Stimulated activated CD4-positive, alpha-beta T cell treated with anti-CD3 and anti-CD28 coated beads, Interleukin-1b, Interleukin-23, amount 100 ng/mL, for 1 hour (primary cell): ENCODE measurements at places on chromosomes 5 and 9.

DNA sequence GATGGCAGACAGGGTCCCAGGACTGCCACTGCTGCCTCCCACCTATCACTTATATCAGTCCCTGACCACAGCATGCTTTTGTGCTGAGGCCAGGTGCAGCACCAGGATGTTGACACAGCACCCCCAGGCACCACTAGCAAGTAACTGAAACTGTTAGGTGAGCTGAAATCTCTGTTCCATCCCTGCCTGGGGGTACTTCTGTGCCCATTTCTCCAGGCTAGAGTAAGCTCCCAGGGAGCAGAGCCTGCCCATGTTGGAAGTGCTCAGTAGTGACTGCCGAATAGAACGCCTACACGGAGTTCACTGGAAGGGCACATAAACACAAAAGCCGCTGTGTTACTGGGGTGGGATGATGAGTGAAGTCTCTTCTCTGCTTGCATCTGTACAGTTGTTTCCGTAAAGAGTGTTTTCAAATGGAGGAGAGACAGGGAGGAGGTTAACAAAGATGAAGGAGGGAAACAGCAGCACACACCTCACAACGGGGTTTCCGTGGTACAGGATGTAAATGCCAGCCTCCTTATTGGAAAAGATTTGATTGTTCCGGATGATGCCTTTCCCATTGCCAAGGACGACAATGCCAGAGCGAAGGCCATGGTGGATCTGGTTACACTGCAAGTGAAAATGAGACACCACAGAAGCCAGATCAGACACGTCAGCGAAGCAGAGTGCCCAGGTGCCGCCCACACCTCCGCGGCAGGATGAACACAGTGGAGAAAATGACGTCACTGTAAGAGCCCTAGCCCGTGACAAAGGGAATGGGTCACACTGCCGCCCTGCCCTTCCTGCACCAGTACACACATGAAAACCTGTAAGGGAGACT, 43.1 kb downstream of the POLR1E start:
- peak; percentile 53 for DNase-seq

- no peak for DNase-seq
These were observed 42.7 kb downstream of the SUSD1 start for GRCh38 chr9:112132356-112132755.

DNA sequence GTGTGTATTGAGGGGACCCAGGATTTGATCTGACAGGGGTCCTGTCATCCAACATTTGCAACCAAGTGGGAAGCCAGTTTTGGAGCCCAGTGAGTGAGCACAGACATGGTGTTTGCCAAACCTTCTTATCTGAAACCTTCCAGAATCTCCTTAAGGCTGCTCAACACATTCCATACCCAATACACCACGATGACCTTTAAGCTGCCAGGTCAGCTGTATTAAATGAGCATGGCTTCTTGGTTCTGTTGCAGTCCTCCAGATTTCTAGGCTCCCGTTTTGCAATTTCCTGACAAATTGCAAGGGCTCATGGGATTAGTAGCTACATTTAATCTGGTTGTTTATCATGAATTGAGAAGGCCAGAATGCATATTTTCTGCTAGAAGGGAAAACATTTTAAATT, 124.2 kb upstream of the ATP10B start:
- no peak for DNase-seq

GRCh38 chr9:124505006-124505900, 1.9 kb downstream of the NR5A1 start:
- DNase-seq: no peak

- DNase-seq: no peak
These were observed 206.0 kb downstream of the NFIB start for GRCh38 chr9:14107977-14108376.

GRCh38 chr5:132134384-132134783, 60.8 kb downstream of the CSF2 start:
- no peak for DNase-seq

DNA sequence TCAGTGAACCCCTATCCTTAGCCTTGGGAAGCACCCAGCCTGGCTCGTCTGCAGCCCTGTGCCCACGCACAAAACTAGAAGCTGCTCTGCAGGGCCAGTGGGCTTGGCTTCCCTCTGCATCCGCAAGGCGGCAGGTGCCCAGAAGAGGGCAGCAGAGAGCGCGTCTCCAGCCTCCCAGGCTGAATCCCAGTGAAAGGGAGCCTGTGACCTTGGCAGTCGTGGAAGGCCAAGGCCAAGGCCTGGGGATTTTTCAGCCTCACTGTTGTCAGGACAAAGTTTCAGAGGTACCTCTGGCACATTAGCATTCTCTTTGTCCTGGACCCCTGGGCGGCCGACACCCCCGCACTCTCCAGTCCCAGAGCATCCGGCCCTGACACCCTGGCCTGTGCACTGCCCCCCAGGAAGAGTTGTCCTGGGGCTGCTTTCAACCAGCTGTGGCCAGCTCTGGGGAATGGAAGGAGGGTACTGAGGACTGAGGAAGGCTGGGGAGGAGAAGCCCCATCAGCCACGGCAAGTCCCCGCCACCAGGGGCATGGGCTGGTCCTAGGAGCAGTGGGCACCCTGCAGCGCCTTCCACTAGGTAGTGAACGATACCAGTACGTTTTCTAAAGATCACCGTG, 63.6 kb upstream of the IL17B start:
- DNase-seq: peak; percentile 57

DNA sequence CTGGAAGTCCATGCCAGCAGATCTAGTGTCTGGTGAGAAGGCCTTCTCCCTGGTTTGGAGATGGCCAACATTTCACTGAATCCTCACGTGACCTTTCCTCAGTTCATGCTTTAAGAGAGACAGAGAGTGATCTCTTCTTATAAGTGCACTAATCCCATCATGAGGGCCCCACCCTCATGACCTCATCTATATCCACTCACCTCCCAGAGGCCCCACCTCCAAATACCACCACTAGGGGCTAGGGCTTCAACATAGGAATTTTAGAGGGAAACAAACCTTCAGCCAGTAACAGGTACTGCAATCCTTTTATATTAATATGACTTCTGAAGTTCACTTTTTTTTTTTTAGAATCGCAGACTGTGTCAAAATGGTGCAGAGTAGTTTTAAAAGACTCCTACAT, 496.9 kb upstream of the ADAMTS16 start:
- no peak for DNase-seq

DNA sequence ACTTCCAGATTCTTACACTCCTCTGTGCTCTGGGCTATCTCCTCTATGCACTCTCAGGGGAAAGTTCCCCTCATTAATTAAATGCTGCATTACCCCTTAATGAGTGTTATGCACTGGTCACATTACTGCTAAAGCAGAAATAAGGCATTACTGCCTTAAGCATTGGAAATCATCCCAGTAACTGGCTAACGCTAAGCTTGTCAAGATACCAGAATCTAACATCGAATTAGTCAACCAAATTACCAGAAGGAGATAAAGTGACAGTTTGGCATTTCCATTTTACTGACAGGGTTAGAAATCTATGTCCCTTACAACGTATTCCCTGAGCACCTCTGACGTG, 69.5 kb upstream of the FAM169A start:
- no peak for DNase-seq

- no peak for DNase-seq
These were observed 252.3 kb downstream of the PBX3 start for GRCh38 chr9:125999504-125999881.

- no peak for DNase-seq
These were observed 212.4 kb downstream of the MAPKAP1 start for GRCh38 chr9:125494653-125494915.

GRCh38 chr5:146860213-146860893, 18.2 kb downstream of the PPP2R2B start:
- DNase-seq: no peak

GRCh38 chr9:77384406-77384805, 207.1 kb downstream of the VPS13A start:
- no peak for DNase-seq

- DNase-seq: no peak
These were observed 358.9 kb downstream of the DEPDC1B start for GRCh38 chr5:60340965-60341471.

DNA sequence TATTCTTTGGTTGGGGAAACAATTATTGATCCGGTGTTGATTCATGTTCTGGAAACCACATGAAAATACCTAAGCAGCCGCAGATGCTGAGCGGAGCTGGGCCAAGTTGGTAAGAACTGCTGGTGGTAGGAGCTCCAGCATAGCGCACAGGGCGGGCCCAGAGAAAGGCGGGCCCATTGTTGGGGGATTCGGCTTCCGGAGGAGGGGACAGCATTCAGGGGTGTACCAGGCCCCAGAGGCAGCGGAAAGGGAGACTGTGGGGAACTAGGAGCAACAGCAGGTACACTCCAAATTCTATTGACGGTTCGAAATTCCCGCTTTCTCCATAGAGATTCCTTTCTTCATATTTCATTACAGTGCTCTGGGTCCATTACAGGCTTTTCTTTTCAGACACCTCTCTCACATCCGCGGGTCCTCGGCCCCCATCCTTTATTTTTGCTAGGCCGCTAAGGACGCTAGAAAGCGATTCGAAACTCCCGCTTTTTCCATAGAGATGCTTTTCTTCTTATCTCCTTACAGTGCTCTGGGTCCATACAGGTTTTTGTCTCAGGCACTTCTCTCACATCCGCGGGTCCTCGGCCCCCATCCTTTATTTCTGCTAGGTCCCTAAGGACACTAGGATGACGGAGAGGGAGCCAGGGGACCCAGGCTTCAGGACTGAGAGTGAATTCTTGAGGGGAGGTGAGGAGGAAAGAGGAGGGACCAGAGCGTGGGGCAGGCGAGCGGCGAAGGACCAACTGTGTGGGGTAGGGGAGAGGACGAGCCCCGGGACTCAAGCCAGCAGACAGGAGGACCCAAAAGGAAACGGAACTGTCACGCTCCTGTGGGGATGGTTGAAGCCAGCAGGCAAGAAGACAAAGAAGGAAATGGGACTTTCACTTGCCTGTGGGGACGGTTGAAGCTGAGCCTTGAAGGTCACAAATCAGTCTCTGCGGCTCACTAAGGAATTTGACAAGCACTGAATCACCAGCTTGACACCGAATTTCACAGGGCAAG, at the start of gene CCDC152:
CCDC152 (plus strand) TSS at position 213 of the 996 bp plus-strand sequence. CDS start 2,304 bp downstream, outside the sequence.
- peak; percentile 14 for DNase-seq

DNA sequence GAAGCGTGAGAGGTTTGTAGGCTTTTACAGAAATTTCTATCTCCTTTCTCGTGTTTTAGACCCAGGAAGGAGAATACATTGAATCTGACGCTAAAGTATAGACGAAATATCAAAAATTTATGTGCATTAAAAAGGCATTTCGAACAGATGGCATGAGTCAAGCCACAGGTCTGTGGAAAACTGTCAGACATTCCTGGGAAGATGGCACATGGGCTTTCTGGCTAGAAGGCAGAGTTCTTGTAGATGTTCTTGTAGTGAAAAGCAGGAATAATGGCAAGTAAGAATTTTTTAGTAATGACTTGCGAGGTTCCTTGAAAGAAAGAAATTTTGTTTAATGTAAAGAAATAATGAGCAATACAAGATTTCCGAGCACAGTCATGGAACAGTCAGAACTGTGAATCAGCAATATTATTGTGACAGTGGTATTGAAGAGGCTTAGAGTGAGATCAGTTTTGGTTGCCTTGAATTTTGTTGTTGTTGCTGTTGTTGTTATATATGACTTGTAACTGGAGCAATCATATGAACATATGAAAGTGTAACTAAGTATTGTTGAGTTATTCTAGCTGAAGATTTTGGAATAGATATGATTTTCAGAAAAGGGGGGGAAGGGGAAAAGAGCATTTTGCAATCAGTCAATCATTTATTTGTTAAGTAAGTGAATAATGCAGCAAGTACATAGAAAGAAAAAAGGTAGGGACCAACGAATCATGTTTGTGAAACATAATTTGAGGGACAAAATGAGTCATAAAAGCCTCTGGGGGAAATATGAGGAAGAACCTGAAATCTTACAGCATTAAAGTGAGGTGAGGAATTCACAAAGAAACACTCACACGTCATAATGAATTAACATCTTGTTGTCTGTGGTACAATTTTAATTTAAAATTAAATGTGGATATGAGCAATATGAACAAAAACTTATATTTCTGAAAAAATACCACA, 339.0 kb upstream of the CTNND2 start:
- DNase-seq: no peak

GRCh38 chr9:36194326-36195000, 3.7 kb downstream of the CLTA start:
- DNase-seq: no peak

DNA sequence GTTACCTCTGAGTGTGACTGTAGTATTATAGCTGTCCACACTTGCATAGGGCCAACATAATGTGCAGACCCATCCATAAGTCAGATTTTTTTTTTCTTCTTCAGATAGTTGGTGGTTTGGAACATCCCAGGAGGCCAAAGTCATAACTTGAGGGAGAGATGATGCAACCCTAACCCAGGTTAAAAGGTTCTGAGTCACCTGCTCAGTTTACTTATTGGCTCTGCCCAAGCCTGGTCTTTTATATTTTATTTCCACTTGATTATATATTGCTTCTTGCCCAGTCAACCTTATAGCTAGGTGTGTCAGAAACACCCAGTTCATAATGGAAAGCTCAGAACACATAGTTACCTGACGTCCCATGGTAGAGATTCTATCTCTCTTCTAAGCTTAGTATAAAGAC, 113.1 kb upstream of the PCSK1 start:
- no peak for DNase-seq

- no peak for DNase-seq
These were observed 3.8 kb upstream of the EXOC3 start for GRCh38 chr5:439181-439580.

DNA sequence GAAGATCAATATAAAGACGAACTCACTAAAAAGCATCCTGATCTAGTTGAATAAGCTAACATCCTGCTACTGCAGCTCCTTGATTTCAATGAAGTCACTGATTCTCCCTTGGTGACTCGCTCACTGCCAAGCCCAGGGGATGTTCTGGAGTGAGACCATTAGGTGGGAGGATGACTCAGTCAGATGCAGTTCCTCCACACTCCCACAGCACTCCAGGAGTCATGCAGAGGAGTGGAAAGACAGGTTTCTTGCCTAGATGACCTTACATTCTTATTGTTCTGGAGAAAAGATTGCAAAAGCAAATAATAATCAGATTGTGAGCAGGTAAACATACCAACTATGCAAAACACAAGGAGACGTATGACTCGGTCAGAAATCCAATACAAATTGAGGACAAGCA, 15.3 kb downstream of the GCNT4 start:
- DNase-seq: no peak

GRCh38 chr5:162209005-162209605, 141.5 kb downstream of the GABRG2 start:
- DNase-seq: no peak

GRCh38 chr9:77011973-77012821, 7.3 kb upstream of the FOXB2 start:
- DNase-seq: peak; percentile 51

DNA sequence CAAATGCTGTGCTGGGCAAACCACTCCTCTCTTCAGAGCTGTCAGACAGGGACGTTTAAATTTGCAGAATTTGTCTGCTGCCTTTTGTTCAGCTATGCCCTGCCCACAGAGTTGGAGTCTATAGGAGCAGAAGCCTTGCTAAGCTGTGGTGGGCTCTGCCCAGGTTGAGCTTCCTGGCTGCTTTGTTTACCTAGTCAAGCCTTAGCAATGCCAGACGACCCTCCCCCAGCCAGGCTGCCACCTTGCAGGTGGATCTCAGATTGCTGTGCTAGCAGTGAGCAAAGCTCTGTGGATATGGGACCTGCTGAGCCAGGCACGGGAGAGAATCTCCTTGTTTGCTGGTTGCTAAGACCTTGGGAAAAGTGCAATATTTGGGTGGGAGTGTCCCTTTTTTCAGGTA, 314.9 kb downstream of the NNT start:
- DNase-seq: no peak

GRCh38 chr9:99365233-99365980, 143.3 kb downstream of the SEC61B start:
- DNase-seq: no peak
